ENCODE measurements at places on chromosomes 12 and 14.

GRCh38 chr14:67623114-67623513, 3.4 kb downstream of the ARG2 start:
- no peak for DNase-seq

- no peak for DNase-seq
Measured at GRCh38 chr14:29944091-29944490, 16.4 kb upstream of the PRKD1 start.

- peak; percentile 57 for DNase-seq
Measured at GRCh38 chr12:10153271-10154144, 18.4 kb downstream of the OLR1 start.

DNA sequence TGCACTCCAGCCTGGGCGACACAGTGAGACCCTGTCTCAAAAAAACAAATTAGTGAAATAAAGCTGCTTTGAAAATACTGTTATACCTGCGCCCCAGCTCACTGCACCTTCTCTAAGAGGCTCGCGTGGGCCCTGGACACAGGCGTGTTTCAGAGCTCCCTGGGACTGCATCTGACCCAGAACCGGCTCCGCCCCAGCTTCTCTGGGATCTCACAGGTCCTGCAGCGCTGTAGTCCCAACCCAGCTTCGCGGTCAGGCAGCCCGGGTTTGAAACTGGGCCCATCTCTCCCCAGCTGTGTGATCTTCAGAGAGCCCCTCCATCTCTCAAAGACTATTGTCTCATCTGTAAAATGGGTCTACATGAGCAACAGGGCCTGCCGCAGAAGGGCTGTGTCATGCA, 7.5 kb downstream of the RIMBP2 start:
- no peak for DNase-seq

DNA sequence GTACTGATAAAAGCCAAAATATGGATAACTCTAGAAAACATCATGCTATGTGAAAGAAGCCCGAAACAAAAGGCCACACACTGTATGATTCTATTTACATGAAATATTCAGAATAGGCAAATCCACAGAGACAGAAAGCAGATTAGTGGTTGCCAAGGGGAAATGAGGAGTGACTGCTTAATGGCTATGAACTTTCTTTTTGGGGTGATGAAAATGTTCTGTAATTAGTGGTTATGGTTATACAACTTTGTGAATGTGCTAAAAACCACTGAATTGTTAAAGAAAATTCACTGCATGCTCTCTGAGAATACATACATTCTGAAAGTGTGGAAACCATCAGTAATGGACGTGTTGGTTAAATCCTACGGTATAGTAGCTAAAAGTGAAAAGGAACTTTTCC, 39.9 kb upstream of the STON2 start:
- no peak for DNase-seq

GRCh38 chr12:19737019-19737418, 297.7 kb downstream of the AEBP2 start:
- no peak for DNase-seq

DNA sequence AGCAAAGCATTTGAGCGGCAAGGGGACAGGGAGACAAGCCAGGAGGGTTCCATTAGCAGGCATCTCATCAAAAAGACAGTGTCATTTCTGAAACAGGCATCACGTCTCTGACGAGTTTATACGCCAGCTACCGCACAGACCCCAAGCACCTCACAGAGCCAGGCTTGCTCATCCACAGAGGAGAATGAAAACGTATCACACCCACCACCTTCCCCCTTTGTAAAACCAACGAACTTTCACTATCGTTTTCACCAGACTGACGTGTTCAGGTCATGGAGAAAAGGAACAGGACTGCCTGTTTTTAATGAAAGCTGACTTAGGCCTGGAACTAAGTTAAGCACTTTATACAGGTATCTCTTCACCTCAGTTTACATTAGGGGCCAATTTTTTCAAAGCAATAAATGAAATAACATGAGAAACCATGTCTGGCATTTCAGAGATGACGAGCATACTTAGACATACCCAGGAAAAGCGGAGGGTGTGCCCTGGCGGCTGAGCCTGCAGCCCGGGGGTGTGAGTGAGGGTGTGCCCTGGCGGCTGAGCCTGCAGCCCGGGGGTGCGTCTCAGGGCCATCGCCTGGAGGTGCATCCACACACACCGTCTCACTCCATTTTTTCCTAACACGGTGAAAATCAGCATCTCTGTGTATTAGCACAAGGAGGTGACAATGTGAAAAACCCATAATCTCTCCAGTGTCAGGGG, 41.9 kb downstream of the STX2 start:
- DNase-seq = peak; percentile 64

DNA sequence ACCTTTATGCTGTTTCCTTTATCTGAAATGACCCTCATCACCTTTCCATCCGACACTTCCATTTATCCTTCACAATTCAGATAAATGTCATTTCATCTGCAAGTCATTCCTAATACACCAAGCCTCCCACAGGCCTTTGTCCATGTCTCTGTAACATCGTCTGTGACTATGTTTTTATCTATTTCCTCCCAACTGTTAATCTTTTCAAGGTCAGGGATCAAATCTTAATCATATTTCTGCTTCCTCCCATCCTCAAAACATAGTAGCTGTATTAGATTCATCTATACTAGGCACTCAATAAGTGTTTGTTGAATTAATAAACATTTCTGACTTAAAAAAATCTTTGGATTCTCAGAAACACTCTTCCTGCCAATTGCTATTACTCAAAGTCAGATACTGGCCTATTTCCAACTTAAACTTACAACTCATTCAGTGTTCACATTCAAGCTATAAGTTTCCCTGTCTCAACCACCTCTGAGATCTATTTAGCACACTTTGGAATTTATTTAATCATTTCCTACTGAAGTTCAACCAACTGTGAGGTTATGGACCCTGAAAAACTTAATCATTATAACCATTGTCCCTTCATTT, 100.2 kb upstream of the ALX1 start:
- DNase-seq = no peak

DNA sequence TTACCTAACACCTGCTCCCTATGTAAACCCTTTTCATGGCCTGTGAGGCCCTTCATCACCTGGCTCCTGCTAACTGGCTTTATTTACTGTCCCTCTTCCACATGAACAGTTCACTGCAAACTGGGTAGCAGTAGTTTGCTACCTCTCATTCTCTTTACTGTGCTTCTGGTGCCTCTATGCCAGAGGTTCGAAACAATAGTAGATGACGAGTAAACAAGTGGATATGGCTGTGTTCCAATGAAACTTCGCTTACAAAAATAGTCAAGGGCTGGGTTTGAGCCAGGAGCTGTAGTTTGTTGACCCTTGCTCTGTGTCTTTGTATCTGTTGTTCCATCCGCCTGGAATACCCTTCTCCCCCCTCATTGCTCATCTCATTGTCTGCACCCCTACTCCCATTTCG, 233.6 kb upstream of the RMST start:
- DNase-seq = no peak

DNA sequence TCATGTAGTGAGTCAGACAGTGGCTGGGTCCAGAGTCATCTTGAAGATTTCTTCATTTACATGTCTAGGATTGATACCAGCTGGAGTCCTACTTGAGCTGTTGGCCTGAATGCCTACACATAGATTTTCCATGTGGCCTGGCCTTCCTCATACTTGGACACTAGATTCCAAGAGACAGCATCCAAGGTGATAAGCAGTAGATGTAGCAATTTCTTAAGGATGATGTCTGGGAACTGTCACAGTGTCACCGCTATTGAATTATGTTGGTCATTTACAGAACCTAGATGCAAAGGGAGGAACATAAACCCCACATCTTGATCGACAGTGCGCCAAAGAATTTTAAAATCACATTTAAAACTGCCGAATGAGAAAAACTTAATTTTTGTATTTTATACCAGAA, 412.3 kb downstream of the TRHDE start:
- DNase-seq = no peak

DNA sequence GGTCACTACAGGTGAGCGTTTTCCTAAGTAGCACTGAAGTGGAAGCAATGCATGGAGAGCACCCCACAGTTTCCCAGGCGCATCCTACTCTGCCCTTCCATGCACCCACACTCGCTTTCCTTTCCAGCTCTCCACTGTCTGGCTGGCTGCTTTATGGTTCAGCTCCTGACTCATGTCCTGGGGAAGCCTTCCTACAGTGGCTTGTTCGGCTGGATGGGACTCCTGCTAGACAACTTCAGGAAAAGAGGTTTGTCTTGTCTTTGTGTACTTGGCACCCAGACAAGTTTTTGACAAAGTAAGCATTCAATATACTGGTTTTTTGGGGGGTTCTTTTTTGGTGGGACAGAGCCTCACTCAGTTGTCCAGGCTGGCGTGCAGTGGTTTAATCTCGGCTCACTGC, 21.6 kb downstream of the PPM1H start:
- DNase-seq = no peak

GRCh38 chr12:31471051-31471450, 119.9 kb downstream of the DENND5B start:
- DNase-seq = no peak

- no peak for DNase-seq
Measured at GRCh38 chr12:41189395-41190251, 1.5 kb downstream of the PDZRN4 start.

- no peak for DNase-seq
Measured at GRCh38 chr12:84911271-84912197, 1.1 kb downstream of the SLC6A15 start.

DNA sequence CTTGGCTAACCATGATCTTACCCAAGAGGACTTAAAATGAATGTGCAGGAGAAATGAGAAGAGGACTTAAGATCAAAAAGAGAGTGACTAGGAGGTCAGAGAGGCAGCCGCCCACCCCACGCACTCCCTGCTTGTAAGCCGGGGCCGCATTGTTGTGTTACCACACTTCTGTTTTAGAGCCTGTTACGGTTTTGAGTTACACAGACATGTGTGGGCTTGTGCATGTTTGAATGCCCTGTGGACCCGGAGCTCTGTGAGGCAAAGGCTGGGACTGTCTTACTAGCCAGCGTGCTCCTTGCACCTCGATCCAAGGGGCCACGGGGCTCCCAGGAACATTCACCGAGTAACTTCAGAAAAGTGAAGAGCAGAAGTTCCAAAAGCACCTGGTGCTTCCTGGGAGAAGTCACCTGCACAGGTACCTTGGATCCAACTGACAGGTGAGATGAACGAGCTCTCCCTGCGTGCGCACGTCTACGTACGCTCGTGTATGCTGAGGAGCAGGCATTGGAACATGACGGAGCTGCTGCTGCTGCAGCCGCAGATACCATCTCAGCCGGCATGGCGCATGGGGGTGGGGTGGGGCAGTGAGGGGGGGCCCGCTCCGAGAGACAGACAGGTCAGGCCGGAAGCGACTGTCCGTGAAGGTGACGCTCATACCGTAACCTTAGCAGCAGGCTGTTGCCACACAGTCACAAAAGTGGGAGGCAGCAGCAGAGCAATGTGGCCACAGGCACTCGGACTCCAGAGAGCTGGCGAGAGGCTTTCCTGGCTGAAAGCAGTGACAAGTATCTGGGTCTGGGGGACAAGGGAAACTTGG, 23.7 kb downstream of the SFSWAP start:
- DNase-seq = no peak

GRCh38 chr14:25231004-25231403, 181.1 kb upstream of the STXBP6 start:
- no peak for DNase-seq

GRCh38 chr14:64777461-64777860, 73.2 kb downstream of the PLEKHG3 start:
- DNase-seq = no peak

- DNase-seq = no peak
Measured at GRCh38 chr12:117272690-117273089, 82.4 kb upstream of the FBXO21 start.

- no peak for DNase-seq
Measured at GRCh38 chr12:15829255-15829654, 40.1 kb upstream of the EPS8 start.

GRCh38 chr12:71269281-71269598, 111.4 kb upstream of the TSPAN8 start:
- DNase-seq = no peak

GRCh38 chr14:57038689-57039088, 228.4 kb upstream of the OTX2 start:
- DNase-seq = no peak

- no peak for DNase-seq
Measured at GRCh38 chr12:127052511-127053232, 1214.3 kb upstream of the TMEM132C start.

GRCh38 chr12:116265351-116266147, 11.9 kb downstream of the MED13L start:
- DNase-seq = no peak

DNA sequence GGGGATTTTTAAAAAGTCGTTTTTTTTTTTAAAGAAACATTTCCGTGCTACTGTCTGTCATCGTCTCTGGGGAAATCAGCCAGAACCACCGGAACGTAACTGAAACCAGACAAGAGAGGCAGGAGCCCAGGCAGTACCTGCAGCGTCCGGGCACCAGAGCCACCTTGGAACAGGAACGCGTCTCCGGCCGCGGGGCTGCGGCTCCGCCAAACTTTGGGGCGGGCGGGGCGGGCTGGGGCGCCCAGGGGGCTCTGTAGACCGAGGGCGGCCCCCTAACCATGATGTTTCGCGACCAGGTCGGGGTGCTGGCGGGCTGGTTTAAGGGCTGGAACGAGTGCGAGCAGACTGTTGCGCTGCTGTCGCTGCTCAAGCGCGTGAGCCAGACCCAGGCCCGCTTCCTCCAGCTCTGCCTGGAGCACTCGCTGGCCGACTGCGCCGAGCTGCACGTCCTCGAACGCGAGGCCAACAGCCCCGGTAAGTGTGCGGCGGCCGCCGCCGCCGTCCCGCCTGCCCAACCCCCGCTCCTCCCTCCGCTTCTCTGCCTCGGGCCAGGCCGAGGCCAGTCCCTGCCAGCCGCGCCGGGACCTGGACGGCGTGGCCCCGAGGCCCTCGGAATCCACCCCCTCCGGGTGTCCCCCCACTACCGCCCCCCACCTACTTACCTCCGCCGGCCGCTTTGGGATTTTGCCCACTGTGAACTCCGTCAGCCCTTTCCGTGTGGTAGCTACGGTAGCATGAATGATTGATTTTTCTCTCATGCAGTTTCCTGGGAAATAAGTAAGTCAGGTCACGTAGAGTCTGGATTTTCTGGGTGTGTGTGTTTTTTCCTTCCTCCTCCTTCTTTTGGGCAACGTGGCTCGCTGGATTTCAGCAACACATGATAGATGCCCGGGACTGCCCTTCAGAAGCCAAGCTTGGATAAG, 972 bp downstream of the SAMD4A start:
- peak; percentile 30 for DNase-seq

DNA sequence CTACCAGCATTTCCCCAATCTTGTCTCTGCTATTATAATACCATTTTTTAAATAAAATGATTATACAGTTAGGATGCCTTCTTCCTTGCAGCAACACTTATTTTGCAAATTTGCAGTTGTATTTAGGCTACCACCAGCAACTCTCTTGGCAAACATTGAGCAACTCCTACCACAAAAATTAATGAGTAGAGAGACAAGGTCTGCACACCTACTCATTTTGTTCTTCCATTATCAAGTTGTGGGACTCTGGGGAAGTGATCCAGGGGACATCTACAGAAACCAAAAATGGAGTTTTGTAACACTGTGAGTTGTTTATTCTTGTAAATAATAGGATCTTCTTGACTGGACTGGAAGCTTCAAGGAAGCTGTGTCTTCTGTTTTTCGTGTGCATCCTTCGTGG, 38.6 kb downstream of the DGLUCY start:
- no peak for DNase-seq

GRCh38 chr14:76615331-76615730, 145.9 kb upstream of the VASH1 start:
- DNase-seq = no peak
